Stimulated activated CD4-positive, alpha-beta T cell treated with anti-CD3 and anti-CD28 coated beads, Interleukin-2, amount 100 ng/mL, for 4 hours (primary cell): ENCODE measurements at places on chromosomes 1 and 21.

DNA sequence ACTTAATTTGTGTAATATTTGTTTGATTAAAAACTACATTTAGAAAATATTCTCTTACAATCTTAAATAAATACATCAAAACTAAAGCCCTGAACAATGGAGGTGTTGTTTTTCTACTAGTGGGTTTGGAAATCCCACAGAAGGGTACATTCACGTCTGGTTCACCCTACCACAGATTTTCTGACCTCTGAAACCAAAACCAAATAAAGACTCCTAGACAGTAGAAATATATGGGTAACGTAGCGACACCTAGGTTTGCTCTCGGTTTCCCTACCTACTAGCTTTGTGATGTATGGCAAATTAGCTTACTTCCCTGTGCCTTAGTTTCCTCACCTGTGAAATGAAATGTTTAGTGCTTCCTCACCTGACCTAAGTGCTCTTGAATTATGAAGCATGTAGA is 312.6 kb downstream of the DPYD start:
- no peak for DNase-seq

DNA sequence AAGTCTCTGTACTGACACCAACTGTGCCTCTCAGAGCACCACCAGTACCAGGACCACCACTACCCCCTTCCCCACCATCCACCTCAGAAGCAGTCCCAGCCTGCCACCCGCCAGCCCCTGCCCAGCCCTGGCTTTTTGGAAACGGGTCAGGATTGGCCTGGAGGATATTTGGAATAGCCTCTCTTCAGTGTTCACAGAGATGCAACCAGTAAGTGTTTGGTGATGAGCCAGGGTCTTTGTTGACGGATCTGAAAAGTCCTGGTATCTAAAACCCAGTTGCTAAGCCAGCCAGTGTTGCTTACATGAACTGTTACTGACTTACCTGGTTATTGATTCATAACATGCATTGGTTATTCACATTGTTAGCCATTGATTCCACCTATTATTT is 1.1 kb downstream of the C1orf56 start:
- no peak for DNase-seq

- no peak for DNase-seq
Observed at GRCh38 chr1:173530795-173531693, 53.9 kb downstream of the PRDX6 start.

- DNase-seq = no peak
Observed at GRCh38 chr1:1081311-1082238, 7.5 kb upstream of the RNF223 start.

DNA sequence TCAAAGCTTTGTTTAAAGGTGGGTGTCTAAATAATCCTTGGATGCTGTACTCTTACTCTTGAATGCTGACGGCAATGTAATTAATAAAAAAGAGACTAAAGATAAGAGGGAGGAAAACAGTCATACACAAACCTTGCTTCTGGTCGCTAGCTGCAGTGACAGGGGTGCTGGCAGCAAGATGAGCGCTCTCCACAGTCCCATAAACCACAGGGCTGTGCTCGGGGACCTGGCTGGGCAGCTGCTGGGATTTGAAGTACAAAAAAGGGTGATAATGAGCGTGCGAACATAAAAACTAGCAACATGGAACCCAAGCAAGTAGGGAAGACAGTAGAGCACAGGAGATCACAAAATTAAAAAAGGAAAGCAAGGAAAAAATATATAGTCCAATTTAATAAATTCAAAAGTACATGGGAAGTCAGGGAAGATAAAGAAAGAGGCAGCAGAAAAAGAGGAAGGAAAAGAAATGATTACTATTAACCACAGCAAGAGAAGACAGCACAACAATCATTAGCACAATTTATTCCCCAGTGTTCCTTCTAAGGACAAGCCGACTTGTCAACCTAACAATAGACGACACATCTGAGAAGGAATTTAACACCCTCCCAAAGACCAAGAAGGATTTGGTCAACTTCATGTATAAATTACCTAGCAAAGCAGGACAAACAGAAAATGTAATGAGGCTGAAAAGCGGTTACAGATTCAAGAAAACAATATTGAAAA is 162.9 kb upstream of the HP1BP3 start:
- no peak for DNase-seq

DNA sequence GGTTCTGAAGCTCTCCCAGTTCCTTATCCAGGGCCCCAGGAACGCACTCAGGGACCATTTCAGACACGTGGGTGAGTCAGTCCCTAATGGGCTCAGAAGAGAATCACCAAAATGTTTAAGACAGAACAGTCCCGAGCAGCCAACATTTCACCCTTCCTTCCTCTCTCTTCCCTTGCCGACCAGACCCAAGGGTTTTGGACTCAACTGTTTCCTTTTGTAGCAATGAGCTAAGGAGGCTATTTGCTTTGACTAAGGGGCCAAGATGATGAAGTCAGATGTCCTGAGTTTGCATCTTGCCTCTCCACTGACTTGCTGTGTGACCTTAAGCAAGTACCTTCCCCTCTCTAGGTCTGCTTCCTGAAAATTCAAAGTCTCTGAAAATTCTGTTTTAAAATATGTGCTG is 472.3 kb upstream of the VAMP3 start:
- DNase-seq = no peak

DNA sequence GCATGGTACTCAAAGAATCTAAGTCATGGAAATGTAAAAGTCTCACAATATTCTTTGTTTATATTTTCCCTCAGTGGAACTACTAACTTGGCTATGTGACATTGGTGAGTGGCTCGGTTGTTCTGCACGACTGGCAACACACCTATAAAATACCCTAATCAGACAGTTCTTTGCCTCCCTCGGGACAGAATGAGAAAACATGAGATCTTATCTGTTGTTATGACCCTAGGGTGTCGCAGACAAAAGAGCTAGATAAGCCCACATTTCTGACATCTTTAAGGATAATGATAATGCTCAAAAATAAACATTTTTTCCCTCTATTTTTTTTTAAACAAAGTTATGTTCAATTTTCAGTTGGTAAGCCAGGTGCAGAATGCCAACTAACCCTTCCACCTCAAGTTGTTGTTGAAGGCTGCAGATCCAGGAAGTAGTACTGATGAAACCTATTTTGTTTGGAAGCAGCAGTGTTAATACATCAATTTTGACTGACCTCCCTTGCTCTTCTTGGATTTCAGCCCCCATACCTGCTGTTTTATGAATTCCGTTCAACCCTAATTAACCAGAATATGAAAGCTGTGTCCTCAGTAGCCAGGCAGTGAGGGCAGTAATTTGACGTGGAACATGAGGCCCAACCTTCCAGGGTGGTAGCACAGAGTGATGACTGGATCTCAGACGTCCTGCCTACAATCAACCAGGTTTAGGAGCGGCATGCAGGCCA is 108.7 kb upstream of the DUSP10 start:
- no peak for DNase-seq

DNA sequence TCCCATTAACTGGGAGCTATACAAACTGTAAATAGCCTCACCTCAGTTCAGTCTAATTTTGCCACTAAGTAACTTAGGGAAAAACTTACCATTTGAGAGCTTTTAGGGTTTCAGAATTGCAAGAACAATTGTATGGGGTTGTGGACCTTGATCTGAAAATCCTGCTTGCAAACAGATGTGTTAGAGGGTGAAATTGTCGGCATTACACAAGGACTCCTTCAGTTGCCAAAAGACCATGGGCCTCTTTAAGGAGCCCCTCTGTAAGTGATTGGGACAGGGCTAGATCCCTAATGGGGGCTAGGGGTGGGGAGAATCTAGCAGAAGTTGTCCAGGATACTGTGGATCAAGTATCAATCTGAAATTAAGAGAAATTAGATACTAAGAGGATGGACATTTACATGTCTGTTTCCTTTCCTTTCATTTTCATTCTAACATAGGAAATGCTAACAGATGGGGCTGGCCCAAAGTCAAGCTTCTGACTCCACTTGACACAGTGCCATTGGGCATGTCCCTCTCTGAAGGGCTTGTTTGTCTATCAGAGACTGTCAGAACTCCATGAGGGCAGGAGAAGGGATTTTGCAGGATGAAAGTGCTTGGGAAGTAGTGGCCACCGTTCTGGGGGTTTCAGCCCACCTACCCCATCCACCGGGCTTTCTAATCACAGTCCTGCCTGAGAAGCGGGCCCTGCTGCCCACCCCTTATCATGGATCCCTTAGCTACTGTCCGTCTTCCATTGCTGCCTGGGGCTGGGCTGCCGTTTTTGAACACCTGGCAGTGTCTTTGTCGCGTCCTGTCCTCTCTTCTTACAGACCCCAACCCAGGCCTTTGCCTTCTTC is 54.7 kb downstream of the STUM start:
- DNase-seq = no peak

GRCh38 chr21:32653326-32653901 is 41.2 kb upstream of the CFAP298 start:
- peak; percentile 3 for DNase-seq

DNA sequence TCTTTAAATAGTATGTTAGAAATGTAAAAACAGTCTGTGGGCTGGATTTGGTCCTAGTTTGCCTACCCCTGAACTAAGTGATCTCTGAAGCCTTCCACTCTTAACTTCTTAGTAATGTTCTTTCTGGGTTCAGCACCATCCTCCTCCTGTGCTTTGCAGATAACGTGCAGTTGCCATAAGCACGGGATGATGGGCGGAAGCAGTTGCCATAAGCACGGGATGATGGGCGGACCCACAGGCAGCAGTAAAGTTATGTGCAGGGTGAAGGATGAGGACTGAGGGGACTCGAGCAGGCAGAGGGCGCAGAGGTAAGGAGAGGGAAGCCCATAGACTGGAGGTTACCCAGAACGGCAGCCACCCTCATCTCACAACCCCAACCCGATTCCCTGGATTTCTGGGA is 25.6 kb downstream of the GPA33 start:
- DNase-seq = no peak

GRCh38 chr1:224774378-224774777 is 155.1 kb upstream of the DNAH14 start:
- no peak for DNase-seq

- DNase-seq = no peak
Observed at GRCh38 chr1:10532362-10532761, 57.6 kb downstream of the PEX14 start.

- no peak for DNase-seq
Observed at GRCh38 chr1:156616463-156616862, 2.8 kb upstream of the HAPLN2 start.

DNA sequence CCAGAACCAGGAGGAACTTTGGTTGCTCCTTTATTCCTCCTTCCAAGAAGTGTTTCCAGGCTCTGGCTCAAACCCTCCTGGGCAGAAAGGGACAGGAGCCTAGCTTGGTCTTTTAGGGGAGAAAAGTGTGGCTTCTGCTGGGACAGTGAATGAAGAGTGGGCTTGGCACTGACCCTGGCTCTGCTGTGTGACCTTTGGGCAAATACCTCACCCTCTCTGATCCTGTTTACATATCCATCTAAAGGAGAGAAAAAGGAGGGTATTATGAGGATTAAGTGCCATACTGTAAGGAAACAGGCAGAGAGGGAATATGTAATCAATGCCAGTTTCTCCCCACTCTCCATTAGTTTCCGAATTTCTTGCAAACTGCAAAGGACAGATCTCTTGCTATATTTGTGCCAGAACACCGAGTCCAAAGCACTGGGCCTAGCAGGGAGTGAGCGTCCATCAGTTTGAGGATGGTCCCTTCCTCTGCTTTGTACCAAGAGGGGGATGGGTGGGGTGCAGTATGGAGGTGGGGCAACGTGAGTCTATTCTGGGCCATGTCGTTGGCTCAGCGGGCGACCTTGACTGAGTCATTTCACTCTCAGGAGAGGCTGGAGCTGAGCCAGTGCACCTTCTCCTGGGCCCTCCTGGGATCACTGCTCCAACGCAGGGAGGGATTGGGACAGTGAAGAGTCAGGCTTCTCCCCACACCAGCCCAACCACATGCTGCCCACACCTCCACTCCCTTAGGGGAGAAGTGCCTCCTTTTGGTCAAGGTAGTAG is 38.4 kb downstream of the IGSF21 start:
- no peak for DNase-seq

DNA sequence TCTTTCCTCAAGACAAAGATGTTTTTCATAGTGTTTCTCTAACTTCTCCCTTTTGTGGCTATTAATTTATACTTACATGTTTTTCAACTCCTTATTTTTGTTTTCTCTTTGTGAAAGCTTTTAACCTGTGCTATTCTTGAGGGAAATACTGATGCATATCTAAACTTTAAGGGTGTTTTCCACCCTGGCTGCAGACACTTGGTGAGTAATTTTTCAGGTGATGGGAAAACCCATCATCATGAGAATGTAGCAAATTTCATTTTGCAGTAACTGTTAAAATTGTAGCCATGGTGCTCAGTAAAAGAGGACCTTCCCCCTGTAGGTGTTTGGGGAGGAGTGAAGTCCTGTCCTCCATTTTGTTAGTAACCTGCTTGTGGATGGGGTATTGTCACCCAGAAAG is 124.2 kb downstream of the LIPI start:
- no peak for DNase-seq

DNA sequence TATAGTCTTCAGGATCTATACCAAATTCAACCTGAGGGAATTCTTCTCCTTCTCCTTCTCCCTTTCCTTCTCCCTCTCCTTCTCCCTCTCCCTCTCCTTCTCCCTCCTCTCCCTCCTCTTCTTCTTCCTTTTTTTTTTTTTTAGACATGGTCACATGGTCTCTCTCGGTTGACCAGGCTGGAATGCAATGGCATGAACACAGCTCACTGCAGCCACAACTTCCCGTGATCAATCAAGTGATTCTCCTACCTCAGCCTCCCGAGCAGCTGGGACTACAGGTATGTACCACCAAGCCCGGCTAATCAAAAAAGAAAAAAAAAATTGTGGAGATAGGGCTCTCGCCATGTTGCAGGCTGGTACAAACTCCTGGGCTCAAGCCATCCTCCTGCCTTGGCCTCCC is 51.5 kb downstream of the DNAI4 start:
- no peak for DNase-seq
